ENCODE measurements at places on chromosomes 3 and 15.

- no peak for DNase-seq
These were observed 273.9 kb downstream of the TIGIT start for GRCh38 chr3:114567771-114568170.

GRCh38 chr3:187750513-187751123 lies 5.3 kb upstream of the BCL6 start:
- DNase-seq, result no peak

- no peak for DNase-seq
These were observed 6.6 kb upstream of the RHCG start for GRCh38 chr15:89502867-89503595.

DNA sequence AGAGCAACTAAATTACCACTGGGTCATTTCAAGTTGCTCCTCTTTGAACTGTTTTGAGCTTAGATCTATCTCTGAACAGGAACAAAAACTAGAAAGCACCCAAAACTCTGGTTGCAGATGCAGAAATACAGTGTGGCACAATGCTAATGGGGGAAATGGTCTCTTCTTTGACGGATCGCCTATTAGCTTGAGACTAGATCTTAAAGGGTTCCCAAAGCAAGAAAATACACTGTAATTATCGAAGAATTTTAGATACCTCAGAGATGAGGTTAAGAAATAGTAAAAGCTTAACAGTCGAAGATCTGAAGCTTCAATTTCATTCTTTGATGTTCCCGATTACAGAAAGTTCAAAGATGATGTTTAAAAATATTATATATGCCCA lies 818 bp downstream of the PPP1R2 start:
- no peak for DNase-seq

DNA sequence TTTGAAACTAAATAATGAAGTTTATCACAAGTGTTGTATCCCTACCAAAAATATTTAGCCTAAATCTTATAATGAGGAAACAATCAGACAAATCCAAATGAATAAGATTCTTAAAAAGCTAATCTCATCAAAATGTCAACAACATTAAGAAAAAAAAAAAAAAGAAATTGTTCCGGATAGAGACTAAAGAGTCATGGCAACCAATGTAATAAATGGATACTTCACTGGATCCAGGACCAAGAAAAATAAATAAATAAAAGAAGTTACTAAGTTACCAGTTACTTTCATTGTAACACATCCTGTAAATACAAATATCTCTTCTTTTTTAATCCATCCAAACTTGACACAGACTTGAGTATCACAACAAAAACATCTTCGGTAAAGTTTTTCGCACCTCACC lies 607 bp downstream of the MRPL47 start:
- DNase-seq, result no peak

Measured in activated CD4-positive, CD25-positive, alpha-beta regulatory T cell (primary cell).